ENCODE measurements at places on chromosomes 2 and 18.

GRCh38 chr18:13494871-13495445, 231.4 kb downstream of the FAM210A start:
- ATAC-seq = no peak

DNA sequence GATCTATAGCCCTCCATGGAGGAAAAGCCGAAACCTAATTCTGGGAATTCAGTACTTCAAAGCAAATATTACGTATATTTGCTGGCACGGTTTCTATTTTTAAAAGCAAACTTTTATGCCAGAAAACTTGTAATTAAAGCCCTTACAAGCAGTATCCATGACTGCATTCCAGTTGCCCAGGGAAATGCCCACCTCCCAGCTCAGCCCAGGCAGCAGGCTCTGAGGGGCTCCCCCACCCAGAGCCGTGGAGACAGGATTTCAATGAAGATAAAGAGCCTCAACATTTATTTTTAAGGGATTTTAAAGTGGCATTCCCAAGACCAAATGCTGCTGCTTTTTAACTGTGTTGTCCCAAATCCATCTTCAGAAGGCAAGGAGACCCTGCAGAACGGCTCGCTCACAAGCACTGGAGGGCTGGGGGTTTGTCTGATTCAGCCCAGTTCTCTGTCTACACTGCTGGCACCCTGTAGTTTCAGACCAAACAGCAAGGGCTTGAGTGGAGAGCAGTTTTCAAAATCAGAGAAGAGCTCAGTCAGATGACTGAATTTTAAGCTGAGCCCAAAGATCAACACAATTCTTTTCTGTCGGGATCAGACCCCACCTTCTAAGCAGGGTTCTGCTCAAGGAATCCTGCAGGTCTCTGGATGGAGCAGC, 105.1 kb downstream of the KCNF1 start:
- no peak for ATAC-seq

- ATAC-seq = peak; percentile 79
These were observed 10.2 kb downstream of the LPIN2 start for GRCh38 chr18:3002732-3003131.

DNA sequence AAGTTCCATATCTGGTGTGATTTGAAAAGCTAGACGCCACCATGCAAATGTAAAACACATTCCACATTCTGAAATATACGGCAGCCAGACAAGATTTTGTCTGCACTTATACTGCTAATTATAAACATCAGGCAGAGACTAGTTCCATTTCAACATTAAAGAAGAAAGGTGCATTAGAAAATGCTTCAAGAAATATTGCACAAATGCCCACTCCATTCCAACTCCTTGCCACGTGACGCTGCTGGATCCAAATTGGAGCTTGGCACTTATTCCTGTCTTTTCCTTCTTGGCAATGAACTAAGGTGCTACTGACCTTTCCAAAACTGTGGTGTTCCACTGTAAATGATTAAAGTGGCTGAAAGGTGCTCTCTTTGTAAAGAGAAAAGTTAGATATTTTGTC, 6.3 kb downstream of the COL6A3 start:
- no peak for ATAC-seq

DNA sequence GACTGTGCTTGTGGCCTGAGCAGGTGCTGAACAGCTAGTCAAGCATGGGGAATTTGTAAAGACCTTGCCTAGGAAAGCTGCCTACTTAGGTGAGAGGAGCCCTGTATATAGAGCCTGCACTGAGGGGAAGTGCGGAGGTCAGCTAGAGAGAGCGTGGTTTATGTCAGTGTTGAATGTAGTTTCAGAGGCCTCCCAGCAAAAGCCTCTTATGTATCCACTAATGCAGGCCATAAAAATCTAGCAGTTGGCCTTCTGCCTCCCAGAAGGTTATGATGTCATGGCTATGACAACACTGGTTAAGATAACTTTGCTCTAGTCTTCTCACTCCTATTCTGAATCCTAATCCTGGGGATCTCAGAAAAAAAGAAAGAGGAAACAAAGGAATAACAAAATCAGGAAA, 88.9 kb downstream of the ASXL3 start:
- ATAC-seq = peak; percentile 11

DNA sequence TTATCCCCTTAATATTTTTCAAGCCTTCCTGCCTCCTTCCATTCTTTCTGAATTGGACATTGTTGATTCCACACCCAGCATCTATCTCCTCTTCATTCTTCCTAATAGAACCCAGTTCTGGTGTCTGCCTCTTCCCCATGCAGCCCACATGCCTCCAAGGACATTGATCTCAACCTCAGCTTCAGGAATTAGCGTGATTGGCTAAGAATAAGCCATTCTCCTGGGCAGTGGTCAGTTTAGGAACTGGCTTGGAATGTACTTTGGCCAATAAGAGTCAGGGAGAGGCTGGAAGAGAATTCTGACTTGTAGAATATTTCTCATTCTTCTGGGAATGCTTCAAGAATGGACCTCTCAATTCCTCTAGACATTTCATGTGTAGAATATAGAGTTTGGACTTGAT, 25.9 kb upstream of the GCC2 start:
- no peak for ATAC-seq

DNA sequence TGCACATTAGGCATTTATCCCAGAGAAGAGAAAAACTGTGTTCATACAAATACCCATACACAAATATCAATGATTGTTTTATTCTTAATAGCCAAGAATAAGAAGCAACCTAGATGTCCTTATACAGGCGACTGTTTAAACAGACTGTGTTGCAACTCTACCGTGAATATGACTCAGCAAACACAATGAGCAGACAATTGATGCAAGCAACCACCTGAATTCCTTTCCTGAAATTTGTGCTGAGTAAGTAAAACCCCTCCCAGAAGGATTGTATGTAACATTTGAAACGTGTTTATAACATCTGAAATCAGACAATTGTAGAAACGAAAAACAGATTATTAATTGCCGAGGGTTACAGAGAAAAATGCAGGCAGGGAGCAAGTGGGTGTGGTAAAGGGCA, 621.9 kb upstream of the SOX11 start:
- no peak for ATAC-seq

DNA sequence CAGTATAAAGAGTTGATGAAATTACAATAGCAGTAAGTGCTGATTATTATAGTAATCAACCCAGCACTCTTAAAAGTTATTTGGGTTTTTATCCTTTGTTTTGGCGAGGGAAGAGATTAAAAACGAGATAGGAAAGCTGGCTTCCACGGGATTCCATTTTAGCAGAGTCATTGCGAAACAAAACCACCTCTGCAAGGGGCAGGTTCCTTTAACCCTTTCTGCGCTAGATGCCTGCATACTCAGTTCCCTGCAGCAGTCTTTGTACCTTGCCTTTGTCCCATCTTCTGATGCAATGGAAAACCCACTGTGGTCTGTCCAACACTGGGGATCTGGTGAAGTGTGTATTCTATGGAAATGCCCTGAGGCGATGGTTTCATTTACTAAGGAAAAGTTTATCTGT, 2.7 kb downstream of the YPEL5 start:
- no peak for ATAC-seq

All from esophagus mucosa (tissue), 1 donor.